Activated B cell treated with CpG ODN at 0.5 μM for 24 hours (primary cell): ENCODE measurements at places on chromosomes 7 and 10. TPM values are rescaled to one million over a fixed set of nuclear protein-coding genes. Genes with fewer than 3 reads are reported as not detected.

The SPRN gene
- not detected in 2 replicates for total RNA-seq

The NKX1-2 gene
- not detected in 2 replicates for total RNA-seq

The AGR2 gene
- total RNA-seq = not detected in 2 replicates

The RELN gene
- not detected in 2 replicates for total RNA-seq

The CRHR2 gene
- total RNA-seq = not detected in 2 replicates

The CCDC201 gene
- total RNA-seq = not detected in 2 replicates

The CPN1 gene
- total RNA-seq = not detected in 2 replicates

The RADIL gene
- total RNA-seq = not detected in 2 replicates

The CACNB2 gene
- not detected in 2 replicates for total RNA-seq

The PRSS37 gene
- not detected in 2 replicates for total RNA-seq

The ASB10 gene
- total RNA-seq = not detected in 2 replicates

The OR6V1 gene
- not detected in 2 replicates for total RNA-seq

The HMX3 gene
- total RNA-seq = not detected in 2 replicates

The PRF1 gene
- total RNA-seq = 0.53 and 0.61 TPM in 2 replicates

DNA sequence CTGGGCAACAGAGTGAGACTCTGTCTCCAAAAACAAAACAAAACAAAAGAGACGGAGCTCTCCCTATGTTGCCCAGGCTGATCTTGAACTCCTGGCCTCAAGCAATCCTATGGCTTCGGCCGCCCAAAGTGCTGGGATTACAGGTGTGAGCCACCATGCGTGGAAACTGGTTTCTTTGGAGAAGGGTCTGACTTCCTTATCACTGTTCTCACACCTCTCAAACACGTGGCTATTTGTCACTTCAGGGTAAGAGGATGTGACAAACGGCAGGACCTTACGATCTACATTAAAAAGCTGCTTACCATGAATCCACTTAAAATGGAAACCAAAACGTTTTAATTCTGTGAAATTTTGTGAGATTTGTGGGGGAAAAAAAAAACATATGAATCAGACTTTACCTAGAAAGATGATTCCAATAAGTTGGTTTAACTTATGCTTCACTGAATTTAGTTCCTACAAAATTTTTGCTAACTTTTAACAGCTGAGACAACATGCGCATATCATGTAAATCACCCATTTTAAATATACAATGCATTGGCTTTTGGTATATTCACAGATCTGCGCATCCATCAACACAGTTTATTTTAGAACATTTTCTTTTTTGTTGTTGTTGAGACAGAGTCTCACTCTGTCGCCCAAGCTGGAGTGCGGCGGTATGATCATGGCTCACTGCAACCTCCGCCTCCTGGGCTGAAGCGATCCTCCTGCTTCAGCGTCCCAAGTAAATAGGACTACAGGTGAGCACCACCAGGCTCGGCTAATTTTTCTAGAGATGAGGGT is 18.7 kb upstream of the FOXK1 start:
- no peaks in the 10 kb centered on the region for H3K36me3 ChIP-seq
- no peaks in the 10 kb centered on the region for H3K27me3 ChIP-seq
- H3K4me3 ChIP-seq = no peak overlapping the region
- H3K4me1 ChIP-seq = no peaks in the 10 kb centered on the region
- H3K27ac ChIP-seq = no peak overlapping the region
- no peak for DNase-seq

- H3K27ac ChIP-seq = no peak overlapping the region
- H3K4me1 ChIP-seq = peaks cover 14% of the 10 kb centered on the region
- no peak overlapping the region for H3K4me3 ChIP-seq
- peaks cover 19% of the 10 kb centered on the region for H3K36me3 ChIP-seq
- no peak for DNase-seq
Observed at GRCh38 chr10:116836083-116836482, 13.2 kb upstream of the ENO4 start.

GRCh38 chr7:6226194-6226799 is 46.1 kb downstream of the CYTH3 start:
- no peaks in the 10 kb centered on the region for H3K36me3 ChIP-seq
- H3K27ac ChIP-seq = no peak overlapping the region
- H3K4me1 ChIP-seq = peaks cover 21% of the 10 kb centered on the region
- DNase-seq = no peak

- no peaks in the 10 kb centered on the region for H3K36me3 ChIP-seq
- H3K4me3 ChIP-seq = no peak overlapping the region
- no peaks in the 10 kb centered on the region for H3K27me3 ChIP-seq
- no peak for DNase-seq
Observed at GRCh38 chr7:50543776-50544442, 21.3 kb downstream of the DDC start.

GRCh38 chr7:92253251-92253650 is 7.5 kb downstream of the ANKIB1 start:
- peaks cover 14% of the 10 kb centered on the region for H3K36me3 ChIP-seq
- no peak overlapping the region for H3K4me3 ChIP-seq
- no peak for DNase-seq
- H3K27me3 ChIP-seq = no peaks in the 10 kb centered on the region
- H3K4me1 ChIP-seq = peaks cover 11% of the 10 kb centered on the region

DNA sequence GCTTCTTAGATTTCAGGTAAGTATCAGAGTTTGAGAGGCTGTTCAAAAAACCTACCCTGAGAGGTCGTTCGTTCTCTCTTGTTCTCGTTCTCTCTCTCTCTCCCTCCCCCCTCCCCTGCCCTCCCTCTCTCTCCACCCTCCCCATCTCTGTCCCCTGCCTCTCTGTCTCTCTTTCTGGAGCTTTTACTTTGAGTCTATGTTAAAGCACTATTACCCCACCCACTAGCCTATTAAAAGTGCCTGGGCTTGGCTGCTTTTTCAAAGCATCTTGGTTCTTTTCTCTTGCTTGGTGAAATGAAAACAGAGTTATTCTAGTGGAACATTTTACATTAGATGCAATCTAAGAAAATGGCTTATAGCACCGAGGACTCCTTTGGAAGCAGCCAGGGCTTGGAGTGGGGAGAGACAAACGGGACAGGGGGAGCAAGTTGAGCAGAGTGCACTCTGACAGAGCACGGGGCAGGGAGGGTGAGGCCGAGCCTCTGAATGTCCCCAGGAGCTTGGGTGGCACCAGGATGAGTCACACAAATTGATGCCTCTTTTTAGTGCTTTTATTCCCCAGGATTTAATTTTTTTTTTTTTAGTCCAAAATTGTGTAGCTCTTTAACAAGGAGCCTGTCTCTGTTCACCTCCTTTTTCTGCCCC is 134.3 kb downstream of the CFAP58 start:
- peaks cover 22% of the 10 kb centered on the region for H3K27me3 ChIP-seq
- H3K27ac ChIP-seq = no peak overlapping the region
- no peaks in the 10 kb centered on the region for H3K4me1 ChIP-seq
- DNase-seq = no peak

DNA sequence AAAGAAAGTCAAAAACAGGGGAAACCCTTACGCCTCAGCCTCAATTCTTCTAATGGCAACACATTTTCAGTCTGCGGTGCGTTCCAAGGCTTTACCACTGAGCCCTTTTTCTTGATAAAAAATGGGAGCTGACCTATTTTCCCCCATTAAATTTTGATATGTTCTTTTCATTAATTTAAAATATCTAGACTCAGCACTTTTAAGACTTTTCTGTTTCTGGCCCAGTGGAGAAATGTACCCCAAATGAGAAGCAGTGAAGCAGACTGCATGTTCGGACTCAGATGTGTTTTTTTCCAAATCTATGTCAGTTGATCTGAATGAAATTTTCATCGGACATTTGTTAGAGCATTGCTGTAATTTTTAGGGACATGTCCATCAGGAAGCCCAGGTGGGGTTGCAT is 126.2 kb downstream of the SEC23IP start:
- no peak overlapping the region for H3K4me3 ChIP-seq
- no peak for DNase-seq
- H3K4me1 ChIP-seq = no peaks in the 10 kb centered on the region
- peaks cover 16% of the 10 kb centered on the region for H3K27me3 ChIP-seq

DNA sequence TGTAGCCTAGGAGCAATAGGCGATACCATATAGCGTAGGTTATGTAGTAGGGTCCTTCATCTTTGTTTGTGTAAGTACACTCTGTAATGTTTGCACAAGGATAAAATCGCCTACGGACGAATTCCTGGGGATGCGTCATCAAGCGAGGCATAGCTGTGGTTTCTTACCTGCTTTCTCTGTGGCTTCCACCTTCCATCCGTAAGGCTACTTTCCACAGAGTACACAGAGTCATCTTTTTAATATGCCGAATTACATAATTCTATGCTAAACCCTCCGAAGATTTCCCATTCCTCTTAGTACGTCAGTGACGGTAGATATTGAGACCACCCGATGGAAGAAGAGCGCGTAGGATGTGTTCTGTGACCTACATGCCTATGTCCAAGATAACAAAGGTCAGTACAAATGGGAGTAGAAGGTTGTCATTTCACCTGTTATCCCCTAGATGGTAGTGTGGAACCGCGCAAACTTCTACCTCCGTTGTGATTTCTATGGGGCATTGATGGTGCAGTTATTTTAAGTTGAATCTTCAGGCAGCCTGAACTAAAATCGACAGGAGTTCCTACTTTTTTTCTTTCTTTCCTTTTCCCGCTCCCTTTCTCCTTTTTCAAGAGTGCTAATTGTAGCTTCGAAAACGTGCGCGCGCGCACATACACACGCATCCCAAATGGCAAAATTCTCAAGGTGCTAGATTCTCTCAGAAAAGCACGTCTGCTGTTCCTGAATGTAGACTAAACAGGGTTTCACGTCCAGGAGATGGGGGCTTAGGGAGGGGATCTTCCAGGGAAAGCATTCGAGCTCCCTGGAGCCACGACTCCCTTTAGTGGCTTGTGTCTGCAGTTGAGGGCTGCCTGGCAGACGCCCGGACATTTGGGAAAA is 111.7 kb upstream of the MBL2 start:
- no peak for DNase-seq
- H3K4me3 ChIP-seq = no peak overlapping the region
- H3K27me3 ChIP-seq = no peaks in the 10 kb centered on the region
- H3K4me1 ChIP-seq = no peaks in the 10 kb centered on the region
- no peaks in the 10 kb centered on the region for H3K36me3 ChIP-seq
- no peak overlapping the region for H3K27ac ChIP-seq

- no peak for DNase-seq
- no peaks in the 10 kb centered on the region for H3K27me3 ChIP-seq
- H3K27ac ChIP-seq = no peak overlapping the region
- H3K4me1 ChIP-seq = peaks cover 26% of the 10 kb centered on the region
Observed at GRCh38 chr7:129845178-129845971, 107.4 kb downstream of the UBE2H start.

DNA sequence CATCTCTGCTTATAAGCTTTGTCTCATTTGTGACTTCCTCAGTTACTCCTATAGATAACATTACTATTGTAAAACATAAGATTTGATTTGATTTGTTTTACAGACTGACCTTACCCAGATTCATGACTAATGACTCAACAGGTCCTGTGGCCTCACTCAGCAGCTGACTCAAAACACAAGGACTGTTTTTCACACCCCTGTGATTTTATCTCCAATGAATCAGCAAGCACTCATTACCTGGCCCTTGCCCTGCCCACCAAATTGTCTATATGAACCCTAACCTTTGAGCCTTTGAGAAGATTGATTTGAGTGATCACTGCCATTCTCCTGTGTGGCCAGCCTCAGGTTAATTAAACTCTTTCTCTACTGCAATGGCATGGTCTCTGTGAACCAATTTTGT is 1064.6 kb upstream of the LRRTM3 start:
- H3K27me3 ChIP-seq = no peaks in the 10 kb centered on the region
- no peak overlapping the region for H3K4me3 ChIP-seq
- H3K27ac ChIP-seq = no peak overlapping the region
- no peak for DNase-seq
- no peaks in the 10 kb centered on the region for H3K4me1 ChIP-seq

- H3K4me3 ChIP-seq = no peak overlapping the region
- H3K4me1 ChIP-seq = peaks cover 4% of the 10 kb centered on the region
- no peaks in the 10 kb centered on the region for H3K36me3 ChIP-seq
- peaks cover 27% of the 10 kb centered on the region for H3K27me3 ChIP-seq
- no peak overlapping the region for H3K27ac ChIP-seq
Observed at GRCh38 chr7:20595971-20596370, 19.5 kb upstream of the ABCB5 start.

DNA sequence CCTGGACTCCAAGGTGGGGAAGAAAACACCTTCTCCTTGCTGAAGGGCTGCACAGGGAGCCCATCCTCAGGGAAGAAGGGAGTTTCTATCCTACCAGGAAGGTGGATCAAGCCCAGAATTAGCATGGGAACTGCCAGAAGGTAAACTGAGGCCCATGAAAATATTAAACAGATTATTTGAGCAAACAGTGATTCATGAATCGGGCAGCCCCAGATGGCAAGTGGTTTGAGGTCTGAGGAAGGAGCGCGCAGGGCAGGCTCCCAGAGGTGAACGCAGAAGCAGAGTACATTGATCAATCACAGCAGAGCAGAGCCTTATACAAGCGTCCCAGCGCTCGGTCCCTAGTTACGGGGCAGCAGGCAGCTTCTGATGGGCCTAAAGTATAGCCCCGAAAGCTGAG is 35.8 kb upstream of the PROSER2 start:
- H3K27ac ChIP-seq = no peak overlapping the region
- no peak overlapping the region for H3K4me3 ChIP-seq
- no peak for DNase-seq
- H3K36me3 ChIP-seq = no peaks in the 10 kb centered on the region
- no peaks in the 10 kb centered on the region for H3K4me1 ChIP-seq

GRCh38 chr10:10644008-10644646 is 373.5 kb upstream of the CELF2 start:
- H3K27me3 ChIP-seq = no peaks in the 10 kb centered on the region
- no peak overlapping the region for H3K4me3 ChIP-seq
- no peaks in the 10 kb centered on the region for H3K4me1 ChIP-seq
- no peak for DNase-seq
- no peak overlapping the region for H3K27ac ChIP-seq
- no peaks in the 10 kb centered on the region for H3K36me3 ChIP-seq

GRCh38 chr7:16803881-16804673 is 722 bp downstream of the AGR2 start:
- peaks cover 4% of the 10 kb centered on the region for H3K4me1 ChIP-seq
- no peak overlapping the region for H3K4me3 ChIP-seq
- H3K36me3 ChIP-seq = no peaks in the 10 kb centered on the region
- H3K27ac ChIP-seq = no peak overlapping the region

GRCh38 chr10:58267713-58268453 is at the start of gene IPMK:
Gene IPMK, minus strand, starts transcription at chr10:58267894. Its CDS starts 283 bp downstream, at chr10:58267611.
- peaks cover 55% of the 10 kb centered on the region for H3K4me1 ChIP-seq
- peak within 1 kb of the TSS; percentile 96 for H3K27ac ChIP-seq
- H3K36me3 ChIP-seq = peaks cover 12% of the 10 kb centered on the region

DNA sequence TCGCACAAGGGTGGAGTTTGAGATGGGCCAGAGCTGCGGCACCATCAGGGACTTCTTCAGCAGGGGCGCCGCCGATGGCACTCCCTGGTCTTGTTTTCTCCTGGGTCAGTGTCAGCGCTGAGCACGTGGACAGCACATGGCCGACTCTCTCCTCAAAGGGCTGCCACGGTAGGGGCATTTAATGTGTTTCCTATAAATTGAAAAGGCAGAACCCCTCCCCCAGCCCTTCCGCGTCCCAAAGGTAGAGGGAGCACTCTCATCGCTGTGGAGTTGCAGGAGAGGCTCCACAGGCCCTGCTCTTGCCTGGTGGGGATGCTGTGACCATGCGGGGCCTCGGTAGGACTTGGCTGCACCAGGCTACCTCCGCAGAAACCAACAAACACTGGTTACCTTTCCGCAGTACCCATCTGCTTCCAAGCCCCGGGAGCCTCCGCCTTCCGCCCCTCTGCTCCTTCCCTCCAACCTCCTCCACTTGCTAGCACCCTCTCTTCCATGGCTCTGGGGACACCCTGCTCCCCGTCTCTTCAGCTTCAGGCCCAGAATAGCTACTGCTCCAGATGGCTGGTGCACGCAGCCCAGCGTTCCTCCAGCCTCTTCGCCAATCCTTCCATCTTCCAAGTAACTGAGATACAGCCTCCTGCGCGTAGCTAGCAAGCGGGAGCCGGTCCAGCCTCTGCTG is 166.3 kb upstream of the ADCY1 start:
- no peaks in the 10 kb centered on the region for H3K36me3 ChIP-seq
- DNase-seq = no peak
- no peak overlapping the region for H3K27ac ChIP-seq
